BJ (cell line): ENCODE measurements at places on chromosomes 3 and 15. TPM values are rescaled to one million over a fixed set of nuclear protein-coding genes. Genes with fewer than 3 reads are reported as not detected.

The EBLN2 gene
- 1.0 and 2.5 TPM in 2 replicates for polyA plus RNA-seq

The SLC6A1 gene
- not detected in 2 replicates for polyA plus RNA-seq

The COL8A1 gene
- 186 and 213 TPM in 2 replicates for polyA plus RNA-seq

The CCDC12 gene
- polyA plus RNA-seq, result 17.4 and 20.8 TPM in 2 replicates

The HHLA2 gene
- not detected in 2 replicates for polyA plus RNA-seq

The ATP6V1A gene
- polyA plus RNA-seq, result 14.5 and 29.7 TPM in 2 replicates

The LDHAL6B gene
- not detected in 2 replicates for polyA plus RNA-seq

DNA sequence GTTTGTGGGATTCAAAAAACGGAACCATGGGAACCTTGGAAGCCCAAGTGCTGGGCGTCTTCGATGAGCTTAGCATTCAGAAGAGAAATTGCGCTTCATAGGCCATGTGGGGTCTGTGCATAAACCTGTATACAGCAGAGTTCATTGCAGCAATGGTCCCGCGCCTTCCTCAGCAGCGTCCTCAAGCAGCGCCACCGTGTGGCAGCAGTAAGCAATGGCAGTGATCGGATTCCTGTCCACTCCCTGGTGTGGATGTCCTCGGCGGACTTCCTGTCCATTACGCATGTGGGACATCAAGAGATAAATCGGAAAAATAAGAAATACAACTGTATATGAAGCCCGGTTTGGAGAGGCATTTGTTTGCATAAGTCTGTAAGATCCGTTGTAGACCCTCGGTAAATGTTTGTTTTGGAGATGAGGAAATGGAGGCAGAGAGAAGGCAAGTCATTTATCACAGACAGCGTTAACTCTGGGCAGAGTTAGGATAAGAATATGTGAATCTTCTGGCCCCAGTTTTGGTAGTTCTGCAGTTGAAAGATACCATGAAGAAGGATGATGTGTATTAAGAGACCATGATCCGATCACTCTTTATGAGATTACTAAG, 57.7 kb downstream of the CNTN4 start:
- no peak for DNase-seq

GRCh38 chr3:43285644-43286043, 696 bp upstream of the SNRK start:
- no peak for DNase-seq

GRCh38 chr3:67788396-67788795, 134.0 kb upstream of the SUCLG2 start:
- no peak for DNase-seq

DNA sequence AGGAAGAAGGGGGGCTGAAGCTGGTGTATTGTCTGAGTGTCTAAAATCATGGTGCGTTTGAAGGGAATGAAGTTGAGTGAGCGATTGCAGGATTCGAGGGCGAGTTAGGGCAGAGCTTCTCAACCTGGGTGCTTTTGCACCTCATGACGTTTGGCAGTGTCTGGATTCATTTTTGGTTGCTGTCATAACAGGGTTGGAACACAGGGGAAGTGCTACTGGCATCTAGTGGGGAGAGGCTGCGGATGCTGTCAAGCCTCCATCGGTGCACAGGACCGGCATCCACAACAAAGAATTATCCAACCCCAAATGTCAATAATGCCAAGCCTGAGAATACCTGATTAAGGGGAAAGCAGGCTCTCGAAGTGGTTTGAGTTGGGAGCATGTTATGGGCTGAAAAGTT, 120.0 kb downstream of the SLCO3A1 start:
- DNase-seq, result no peak

- peak; percentile 1 for DNase-seq
These were observed 435.2 kb upstream of the SUCLG2 start for GRCh38 chr3:68089572-68090011.

DNA sequence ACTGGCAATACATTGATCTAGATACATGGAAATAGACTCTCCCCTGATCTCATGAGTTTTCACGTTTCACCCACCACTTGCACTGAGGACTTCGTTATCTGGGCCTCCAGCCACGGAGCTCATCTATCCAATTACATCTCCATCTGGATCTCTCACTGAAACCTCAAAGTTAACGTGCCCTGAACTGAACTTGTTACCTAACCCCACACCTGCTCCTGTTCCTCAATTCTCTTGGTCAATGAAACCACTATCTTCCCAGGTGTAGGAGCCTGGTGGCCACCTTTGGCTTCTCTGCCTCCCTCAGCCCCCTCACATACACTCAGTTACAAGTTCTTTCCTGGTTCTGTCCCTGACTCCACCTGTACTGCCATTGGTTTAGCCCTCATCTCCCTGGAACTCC, 9.7 kb downstream of the DGKG start:
- no peak for DNase-seq

DNA sequence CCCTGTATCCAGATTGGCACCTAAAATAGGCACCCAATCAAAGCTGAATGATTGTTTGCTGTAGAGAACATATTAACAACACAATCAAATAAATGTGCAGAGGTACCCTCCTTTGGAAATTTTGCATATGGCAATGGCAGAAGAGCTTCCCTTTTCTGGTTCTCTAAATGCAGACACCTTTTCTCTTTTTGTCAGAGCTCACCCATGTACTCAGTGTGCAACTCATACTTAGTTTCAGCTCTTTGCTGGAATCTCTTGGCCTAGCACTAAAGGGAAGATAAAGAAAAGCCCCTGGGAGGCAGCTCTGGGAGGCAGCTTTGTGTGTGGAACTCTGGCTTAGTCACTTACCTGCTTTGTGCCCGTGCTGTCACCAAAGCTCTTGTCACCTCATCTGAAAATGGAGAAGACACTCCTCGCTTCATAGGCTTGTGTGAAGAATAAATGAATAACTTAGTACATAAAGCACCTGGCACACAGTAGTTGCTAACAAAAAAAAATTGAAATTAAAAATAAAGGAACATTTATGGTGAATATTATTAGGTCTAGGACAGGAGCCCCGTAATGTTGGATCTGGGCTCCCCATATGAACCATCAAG, 28.8 kb downstream of the ST6GAL1 start:
- DNase-seq, result no peak

GRCh38 chr3:141412087-141412935, 44.0 kb downstream of the ZBTB38 start:
- DNase-seq, result peak; percentile 61

GRCh38 chr3:115190747-115191146, 43.7 kb upstream of the ZBTB20 start:
- no peak for DNase-seq

- no peak for DNase-seq
These were observed 36.3 kb upstream of the FBXL22 start for GRCh38 chr15:63560741-63561448.

DNA sequence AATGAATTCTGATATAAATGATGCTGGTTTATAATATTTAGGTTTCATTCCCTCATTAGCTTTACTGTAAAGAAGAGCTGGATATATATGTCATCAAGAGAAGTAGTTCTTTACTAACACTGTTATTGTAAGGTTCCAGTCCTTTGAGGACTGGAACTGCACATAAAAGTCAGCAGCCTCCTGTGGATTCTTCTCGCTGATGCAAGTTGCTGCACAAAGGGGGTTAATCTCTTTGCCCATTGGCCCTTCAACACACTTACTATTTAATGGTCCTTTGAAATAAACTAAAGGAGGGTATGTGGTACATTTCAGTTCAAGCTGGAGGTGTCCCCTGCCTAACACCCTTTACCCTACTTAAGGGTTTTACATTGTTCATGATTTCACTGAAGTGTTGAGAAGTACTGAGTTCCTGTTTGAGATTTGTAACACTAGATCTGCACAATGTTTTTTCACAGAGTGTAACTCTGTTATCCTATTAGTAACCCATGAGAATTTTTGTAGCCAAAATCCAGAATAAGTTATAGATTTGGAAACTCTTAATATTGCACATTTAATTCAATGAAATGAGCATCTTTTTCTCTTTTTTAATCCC, 43.9 kb downstream of the NR2C2 start:
- DNase-seq, result no peak

GRCh38 chr3:151940481-151940880, 67.0 kb downstream of the SUCNR1 start:
- DNase-seq, result no peak

DNA sequence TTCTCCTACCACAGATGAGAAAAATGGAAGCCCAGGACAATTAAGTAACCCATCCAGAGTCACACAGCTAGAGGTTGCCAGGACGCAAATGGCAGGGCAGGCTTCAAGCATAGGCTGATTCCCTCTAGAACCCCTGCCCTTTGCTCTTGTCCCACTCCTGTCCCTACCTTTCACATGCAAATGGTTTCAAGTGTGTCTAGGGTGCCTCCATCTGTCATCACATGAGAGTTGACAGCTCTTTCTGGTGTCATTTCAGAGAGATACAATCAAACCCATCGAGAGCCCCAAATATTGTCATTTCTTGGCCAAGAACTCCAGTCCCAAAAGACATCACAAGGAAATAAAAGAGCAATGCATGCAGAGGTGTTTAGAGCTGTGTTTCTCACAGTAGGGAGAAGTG, 23.7 kb downstream of the CCDC12 start:
- DNase-seq, result no peak

GRCh38 chr3:73451301-73451944, 173.3 kb downstream of the PDZRN3 start:
- no peak for DNase-seq

DNA sequence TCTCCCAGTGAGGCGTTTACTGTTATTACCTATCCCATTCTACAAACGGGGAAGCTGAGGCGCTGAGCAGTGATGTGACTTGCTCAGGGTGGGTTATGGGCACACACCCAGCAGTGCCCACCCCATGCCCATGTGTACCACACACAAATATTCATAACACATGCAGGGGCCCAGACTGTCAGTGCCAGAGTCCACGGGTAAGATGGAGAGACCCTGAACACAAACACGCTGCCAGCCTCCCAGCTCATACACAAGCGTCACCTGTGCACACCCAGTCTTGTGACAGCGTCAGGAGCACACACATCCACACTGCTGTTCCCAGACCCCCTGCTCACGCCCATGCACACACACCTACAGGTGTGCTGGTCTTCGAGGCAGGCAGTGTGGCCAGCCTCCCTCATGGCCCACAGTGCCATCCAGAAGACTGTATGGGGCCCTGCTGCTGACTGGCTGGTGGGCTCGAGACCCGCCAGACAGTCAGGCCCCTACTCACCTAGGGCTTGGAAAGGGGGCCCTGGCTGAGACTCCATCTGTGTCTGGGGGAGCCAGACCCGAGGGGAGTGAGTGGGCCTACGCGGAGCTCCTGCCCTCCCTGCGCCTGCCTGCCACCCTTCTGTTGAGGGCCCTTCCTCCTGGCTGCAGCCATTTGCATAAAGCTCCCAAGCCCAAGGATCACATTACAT, 39.4 kb downstream of the DNAJB8 start:
- DNase-seq, result no peak

- peak; percentile 59 for DNase-seq
These were observed 17.3 kb downstream of the ABHD5 start for GRCh38 chr3:43707998-43708397.

GRCh38 chr15:99197856-99198255, 51.5 kb downstream of the TTC23 start:
- DNase-seq, result no peak

DNA sequence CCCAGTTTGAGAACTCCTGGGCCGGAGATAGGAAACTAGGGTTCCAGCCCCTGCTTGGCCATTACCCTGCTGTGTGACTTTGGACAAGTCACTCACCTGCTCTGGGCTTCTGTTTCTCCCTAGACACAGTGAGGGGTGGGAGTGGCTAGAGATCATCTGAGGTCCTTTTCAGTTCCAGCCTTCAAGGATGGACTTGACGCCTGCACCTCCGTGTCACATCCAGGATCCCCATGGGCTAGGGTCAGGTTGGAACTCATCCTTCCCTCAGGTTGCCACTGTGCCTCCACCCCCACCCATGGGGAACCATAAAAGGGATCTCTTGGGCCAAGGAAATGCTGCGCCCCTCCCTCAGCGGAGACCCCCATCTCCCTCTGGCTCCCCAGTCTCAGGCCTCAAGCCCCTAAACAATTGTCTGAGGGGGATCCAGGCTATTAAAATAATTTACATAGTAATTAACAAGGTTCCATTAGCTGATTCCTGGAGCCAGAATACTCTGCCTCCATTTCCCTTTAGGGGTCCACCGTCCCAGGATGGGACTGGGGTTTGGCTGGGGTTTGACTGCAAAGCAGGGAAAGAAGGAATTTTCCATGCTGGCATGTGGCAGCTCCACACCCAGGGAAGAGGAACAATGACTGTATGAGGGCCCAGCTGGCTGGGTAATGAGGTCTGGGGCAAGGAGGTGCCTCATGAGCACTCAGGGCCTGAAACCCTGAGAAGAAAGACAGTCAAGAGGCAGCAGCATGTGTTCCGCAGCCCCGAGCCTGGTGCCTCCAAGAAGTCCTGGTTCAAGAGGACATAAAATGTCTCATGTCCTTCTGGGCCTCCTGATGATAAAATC, 177.7 kb downstream of the SMAD6 start:
- no peak for DNase-seq

- no peak for DNase-seq
These were observed 28.4 kb downstream of the P3H2 start for GRCh38 chr3:190092250-190092649.

GRCh38 chr3:150243466-150243865, 164.6 kb upstream of the TSC22D2 start:
- no peak for DNase-seq

DNA sequence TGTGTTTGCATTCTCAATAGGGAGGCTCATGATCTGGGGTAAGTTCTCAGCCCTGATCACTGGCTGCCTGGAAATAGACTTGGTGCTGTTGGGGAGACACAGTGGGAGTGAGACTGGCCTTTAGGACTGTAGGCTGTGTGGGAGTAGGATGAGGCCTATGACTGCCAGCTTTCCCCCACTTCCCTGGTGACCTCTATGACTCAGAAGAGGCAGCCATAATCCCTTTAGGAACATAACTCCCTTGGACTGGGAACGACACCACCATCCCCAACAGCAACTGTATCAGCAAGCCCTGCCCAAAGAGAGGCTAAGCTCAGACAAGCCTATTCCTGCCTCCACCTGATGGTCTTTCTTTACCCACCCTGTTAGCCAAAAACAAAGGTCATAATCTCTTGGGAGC, 91.3 kb downstream of the SUCNR1 start:
- DNase-seq, result no peak

DNA sequence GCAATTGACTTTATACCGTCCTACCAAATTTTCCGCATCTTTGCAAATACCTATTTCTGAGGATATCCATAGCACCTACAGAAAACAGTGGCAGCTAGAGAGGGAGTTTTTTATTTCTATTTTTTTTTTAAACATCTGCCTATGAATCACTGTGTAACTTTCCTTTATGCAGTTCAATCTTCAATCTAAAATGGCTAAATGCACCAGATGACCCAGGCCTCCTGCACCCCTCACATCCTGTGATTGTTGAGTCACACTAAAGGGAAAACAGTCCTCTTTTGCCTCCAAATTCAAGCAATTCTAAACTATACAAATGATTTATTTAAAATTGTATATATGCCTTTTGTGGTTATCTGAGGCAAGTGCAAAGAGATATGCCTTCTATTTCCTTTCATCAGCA, 20.1 kb upstream of the BCL6 start:
- DNase-seq, result no peak
